Fibroblast of the aortic adventitia (primary cell): ENCODE measurements at places on chromosomes 1 and 21. TPM values are rescaled to one million over a fixed set of nuclear protein-coding genes. Genes with fewer than 3 reads are reported as not detected.

The NCAM2 gene
- 5.9 and 19.4 TPM in 2 replicates for total RNA-seq

The UMODL1 gene
- not detected in 2 replicates for total RNA-seq

GRCh38 chr1:76867342-76868130 is at the start of gene ST6GALNAC5:
Gene ST6GALNAC5, plus strand, starts transcription at chr1:76867480.
- DNase-seq = no peak

GRCh38 chr1:221271701-221272100 is 392.5 kb downstream of the HLX start:
- DNase-seq = no peak

DNA sequence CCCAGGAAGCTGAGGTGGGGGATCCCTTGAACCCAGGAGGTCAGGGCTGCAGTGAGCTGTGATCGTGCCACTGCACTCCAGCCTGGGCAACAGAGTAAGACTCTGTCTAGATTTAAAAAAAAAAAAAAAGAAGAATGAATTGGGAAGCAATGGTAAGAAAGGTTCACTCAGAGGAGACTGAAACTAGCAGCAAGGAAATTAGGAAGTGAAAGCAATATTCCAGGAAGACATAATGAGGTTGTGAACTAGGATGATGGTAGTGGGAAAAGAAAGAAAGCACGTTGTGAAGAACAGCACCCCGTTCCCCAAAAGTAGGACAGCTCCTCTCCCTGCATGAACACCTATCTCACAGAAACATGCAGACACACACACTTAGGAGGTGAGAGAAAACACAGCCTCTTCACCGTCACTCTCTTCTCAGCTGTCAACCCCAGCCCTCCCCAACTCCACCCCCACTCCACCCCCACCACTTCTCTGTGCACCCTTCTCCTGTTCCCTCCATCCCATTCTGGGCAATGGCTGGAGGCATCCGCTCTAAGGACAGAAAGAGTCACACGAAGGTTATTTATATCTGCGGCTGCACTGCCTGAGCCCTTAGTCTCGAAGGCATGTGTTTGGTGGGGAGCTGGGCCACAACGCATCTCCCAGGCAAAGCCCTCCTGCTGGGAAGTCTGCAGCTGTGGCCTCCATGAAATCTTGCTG is 101.8 kb upstream of the LPGAT1 start:
- DNase-seq = no peak

- no peak for DNase-seq
These were observed 180.4 kb upstream of the PKN2 start for GRCh38 chr1:88503646-88504045.
